ENCODE measurements at places on chromosomes 5 and 9.

- DNase-seq = no peak
These were observed 126.5 kb upstream of the ABCA1 start for GRCh38 chr9:105054491-105054890.

DNA sequence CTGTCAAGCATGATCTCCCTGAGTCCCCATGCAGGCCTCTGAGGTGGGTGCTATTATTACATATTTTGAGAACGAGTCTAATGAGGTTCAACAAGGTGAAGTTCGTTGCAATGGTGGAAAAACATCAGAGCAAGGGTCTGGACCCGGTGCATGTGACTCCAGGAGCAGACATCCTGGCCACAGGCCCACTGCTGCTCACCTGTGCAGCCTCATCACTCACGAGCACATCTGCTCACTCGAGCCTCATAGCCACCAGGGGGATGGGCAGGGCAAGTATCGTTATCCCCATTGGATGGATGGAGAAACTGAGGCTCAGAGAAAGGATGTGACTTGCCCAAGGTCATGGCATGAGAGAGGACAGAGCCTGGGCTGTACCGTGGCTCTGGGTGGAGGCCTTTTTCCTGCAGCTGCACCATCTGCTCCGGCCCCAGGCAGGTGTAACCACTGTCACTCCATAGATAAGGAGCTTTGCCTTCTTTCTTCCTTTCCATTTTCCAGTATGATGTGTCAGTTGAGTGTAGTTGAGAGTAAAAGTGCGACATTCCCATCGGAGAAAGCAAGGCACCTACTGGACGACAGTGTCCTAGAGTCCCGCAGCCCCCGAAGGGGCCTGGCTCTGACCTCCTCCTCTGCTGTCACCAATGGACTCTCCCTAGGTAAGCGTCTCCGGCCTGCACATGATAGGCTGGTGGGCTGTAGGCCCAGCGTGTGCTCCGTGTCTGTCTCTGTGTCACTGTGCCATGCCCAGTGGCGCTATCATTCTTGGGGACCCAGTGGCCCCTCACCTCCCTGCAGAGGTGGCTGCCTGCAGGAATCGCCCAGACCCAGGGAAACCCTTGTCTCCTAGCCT lies 68.4 kb upstream of the GARNL3 start:
- DNase-seq = no peak

- DNase-seq = no peak
These were observed 12.6 kb downstream of the LMBRD2 start for GRCh38 chr5:36138900-36139683.

DNA sequence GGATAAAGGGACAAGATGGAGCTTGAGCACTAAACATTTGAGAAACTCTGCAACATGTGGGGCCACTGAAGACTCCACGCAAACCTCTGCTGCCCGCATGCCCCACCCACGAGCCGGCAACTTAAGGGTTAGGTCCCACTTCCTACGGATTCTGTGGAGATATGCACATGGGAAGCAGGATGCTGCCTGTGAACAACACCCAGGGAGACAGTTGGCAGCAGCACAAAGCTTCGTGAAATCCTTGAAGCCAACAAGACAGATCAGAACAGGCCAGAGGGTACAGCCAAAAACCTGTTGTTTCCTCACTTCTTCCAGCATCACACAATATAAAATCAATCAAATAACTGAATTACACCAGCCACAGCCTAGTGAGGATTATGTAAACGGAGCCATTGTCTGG lies 270.4 kb downstream of the ENC1 start:
- no peak for DNase-seq

GRCh38 chr5:111820072-111820471 lies 63.1 kb upstream of the NREP start:
- no peak for DNase-seq

- DNase-seq = no peak
These were observed 280.2 kb downstream of the CDK5RAP2 start for GRCh38 chr9:120299785-120300184.

- DNase-seq = no peak
These were observed 28.4 kb upstream of the CAST start for GRCh38 chr5:96633820-96634219.

DNA sequence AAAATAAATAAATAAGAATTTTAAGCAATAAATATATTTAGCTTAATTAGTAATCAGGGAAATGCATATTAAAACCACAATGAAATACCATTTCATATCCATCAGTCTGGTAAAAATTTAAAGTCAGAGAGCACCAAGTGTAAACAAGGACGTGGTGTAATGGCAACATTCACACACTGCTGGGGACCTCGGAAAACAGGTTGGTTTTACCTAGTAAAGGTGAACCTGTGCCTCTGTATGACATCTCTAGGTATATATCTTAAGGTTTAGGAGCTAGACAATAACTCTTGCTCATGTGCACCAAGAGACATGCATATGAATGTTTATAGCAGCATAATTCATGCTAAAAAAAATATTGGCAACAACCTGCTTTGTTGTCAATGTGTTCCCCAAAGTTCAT lies 29.7 kb downstream of the FNBP1 start:
- DNase-seq = no peak

GRCh38 chr5:119322948-119323537 lies 32.8 kb upstream of the TNFAIP8 start:
- no peak for DNase-seq

DNA sequence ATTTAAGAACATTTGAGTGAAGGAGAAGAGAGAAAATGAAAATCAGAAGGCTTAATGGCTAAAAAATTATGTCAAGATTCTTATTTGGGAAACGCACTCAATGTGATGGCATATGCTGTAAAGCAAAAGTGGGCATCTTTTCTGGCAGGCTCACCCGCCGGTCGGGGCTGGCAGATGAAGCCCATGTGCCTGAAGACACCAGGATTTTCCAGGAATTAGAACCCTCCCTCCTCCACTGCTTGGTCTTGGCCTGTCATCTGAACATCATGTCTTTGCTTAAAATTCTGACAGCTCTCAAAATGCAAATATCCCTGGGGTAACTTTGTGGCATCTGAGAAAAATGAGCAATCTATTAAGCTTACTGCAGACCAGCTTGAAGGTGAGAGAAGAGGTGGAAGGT lies 337.9 kb downstream of the IRX1 start:
- no peak for DNase-seq

DNA sequence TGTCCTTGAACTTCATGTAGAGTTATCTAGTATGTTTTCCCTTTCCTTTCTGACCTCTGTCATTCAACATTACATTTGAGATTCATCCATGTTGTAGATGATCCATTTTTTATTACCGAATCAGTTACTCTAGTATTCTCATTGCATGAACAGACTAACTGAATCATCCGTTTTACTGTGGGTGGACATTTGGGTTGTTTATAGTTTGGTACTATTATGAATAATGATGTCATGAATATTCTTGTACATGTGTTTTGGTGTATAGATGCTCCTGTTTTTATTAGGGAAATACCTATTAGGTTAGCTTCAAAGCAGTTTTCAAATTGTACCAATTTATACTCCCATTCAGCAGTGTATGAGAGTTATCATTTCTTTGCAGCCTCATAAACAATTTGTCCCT lies 94.3 kb upstream of the NIPAL4 start:
- DNase-seq = no peak

DNA sequence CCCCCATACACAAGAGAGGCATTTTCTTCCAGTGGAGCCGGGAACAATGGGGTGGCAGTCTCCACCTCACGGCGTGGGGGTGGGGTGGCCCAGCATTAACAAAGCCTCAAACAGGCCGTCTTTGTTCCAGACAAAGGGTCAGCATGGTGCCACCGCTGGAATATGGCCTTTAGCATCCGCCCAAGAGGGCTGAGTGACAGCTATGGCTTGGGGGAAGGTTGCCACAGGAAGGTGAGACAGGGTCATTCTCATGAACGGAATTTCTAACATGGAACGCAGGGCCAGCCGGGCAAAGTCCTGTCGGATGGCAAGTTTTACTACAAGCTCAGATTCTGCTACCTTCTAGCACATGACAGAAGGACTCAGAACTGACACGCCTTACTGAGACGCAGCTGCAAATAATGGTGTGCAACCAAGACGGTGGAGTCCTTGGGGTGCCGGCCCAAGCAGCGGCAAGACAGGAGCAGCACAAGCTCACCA lies 64.0 kb downstream of the OTULIN start:
- DNase-seq = no peak

DNA sequence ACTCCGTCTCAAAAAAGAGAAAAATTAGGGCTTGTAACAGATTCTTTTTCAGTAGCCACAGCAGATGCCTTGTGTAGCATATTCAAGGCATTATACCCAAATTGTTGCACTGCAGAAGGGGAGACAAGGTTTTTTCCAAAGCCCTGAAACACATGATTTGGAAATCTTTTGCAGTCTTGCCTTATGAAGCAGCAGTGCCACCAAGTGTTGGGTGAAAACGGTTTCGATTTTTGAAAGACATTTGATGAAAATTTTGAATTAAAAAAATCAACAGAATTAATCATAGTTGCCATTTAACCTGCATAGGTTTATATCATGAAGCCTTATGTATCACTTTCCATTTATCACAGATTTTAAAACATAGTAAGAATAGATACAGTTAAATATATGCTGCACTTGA lies 479.5 kb downstream of the TAF11L14 start:
- DNase-seq = no peak

GRCh38 chr5:527646-528628 lies 3.7 kb upstream of the SLC9A3 start:
- no peak for DNase-seq

- DNase-seq = no peak
These were observed 9.1 kb upstream of the RFK start for GRCh38 chr9:76403352-76403751.

DNA sequence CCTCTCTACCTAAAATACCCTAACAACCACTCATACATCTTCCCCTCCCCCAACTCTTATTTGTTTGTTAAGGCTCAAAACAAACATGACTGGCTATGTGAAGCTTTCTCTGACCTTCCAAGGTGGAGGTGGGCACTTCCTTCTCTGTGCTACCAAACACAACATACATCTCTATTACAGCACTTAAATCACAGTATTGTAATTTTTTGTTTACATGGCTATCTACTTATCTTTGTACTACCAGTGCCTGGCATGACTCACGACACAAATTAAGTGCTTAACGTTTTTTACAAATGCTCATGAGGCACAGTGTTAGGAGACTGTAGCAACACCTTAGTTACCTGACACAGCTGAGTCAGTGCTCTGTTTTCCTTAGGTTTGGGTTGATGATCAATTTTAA lies 18.6 kb downstream of the HOMER1 start:
- DNase-seq = no peak

DNA sequence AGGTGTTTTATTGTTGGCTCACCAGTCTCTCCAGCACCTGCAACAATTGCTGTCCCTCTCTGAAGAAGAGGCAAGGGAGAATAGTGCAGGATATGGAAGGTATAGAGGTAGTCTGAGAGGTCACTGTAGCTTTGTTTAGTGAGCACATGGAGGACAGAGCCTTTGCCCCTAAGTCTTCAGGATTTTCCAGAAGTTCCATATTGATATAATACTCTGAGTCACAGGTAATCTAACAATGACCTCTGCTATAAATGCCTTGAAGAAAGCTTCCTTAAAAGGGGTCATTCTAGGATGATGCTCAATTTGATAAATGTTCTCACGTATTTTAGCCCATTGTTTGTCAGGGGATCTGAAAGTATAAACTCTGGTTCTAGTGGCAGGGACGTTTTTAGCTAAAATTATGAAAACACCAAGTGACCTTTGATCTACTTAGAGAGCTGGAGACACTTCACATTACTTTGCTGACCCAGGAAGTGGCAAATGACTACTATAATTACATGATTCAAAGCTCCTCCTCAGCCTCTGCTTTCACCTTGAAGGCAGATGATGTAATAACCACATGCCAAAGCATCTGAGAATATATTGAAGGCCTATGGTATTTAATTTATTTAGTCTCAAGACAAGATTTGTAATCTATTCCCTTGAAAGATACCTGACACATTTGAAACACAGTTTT lies 366.9 kb upstream of the NUDT12 start:
- no peak for DNase-seq

DNA sequence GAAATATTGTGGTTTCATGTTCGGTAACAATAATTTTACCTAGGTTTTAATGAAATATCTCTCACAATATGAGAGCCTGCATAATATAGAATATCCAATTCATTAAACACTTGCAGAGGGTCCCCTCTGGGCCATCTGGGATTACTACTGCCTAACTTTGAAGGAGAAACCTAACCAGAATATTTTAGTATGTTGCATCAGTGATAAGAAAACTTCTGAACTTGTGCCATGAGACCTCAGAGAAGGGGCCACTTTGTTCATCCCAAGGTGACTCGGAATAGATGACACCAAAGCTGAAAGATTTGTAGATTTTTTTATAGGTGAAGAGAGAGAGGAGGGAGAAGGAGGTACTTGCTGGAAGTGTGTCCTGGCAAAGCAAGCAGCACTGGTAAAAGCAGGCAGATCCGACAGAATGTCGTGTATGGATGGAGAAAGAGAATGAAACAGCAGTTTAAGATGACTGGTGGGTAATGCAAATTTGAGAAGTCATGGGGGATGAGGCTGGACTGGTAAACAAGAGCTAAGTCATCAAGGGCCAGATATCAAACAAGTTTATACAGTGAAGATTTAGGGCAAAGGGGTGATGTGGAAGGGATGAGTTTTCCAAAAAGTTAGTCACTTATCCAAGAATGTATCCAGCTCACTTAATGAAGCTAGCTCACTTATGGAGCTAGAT lies 372.3 kb downstream of the ADGRV1 start:
- DNase-seq = no peak

DNA sequence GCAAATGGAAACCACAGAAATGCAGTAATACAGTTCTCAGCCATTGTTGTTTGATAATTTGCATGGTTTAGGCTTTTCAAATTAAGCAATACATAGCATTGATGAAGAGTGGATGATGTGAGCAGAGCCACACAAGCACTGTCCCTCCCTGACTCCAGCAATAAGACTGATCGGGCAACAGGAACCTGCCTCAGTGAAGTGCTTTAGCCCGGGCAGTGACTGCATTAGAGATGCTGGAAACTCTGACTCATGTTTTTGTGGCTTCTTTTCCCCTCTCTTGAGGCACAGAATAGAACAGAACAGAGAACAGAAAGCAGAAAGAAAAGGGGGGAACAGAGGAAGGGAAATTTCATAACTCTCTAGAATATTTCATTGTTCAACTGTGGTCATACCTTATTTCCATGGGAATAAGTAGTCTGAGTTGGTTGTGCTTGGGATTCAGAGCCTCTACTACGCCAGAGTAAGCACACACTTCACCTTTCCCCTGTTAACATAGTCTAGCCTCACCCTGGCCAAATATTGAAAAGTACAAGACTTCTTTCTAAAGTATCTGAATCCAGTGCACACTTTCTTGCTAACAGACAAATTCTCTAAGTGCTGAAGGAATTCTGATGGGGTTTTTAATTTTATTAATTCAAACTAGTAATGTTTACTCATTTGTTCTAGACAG lies 164.8 kb upstream of the VCAN start:
- no peak for DNase-seq
